Esophagus squamous epithelium (tissue), 5 donors: ENCODE measurements at places on chromosomes 7 and 10.

DNA sequence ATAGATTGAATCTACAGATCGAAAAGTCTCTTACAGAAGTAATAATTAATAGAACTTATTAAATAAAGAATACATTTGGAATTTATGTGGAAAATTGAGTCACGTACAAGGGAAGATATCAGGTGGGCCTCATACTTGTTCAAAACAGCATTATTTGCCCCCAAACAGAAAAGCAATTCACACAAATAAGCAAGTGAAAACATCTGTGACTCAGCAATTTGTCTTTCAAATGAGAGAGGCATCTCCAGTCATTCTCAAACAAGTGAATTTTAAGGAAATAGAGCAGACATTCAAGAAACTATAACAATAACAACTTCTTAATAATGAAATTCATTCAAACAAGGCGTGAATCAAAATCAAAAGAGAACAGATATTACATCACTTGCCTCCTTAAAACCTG is 50.1 kb downstream of the SEMA3A start:
- DNase-seq = no peak

- no peak for DNase-seq
Measured at GRCh38 chr7:33807779-33808482, 97.4 kb upstream of the BMPER start.

GRCh38 chr10:89278034-89278535 is 23.8 kb upstream of the IFIT2 start:
- no peak for DNase-seq

DNA sequence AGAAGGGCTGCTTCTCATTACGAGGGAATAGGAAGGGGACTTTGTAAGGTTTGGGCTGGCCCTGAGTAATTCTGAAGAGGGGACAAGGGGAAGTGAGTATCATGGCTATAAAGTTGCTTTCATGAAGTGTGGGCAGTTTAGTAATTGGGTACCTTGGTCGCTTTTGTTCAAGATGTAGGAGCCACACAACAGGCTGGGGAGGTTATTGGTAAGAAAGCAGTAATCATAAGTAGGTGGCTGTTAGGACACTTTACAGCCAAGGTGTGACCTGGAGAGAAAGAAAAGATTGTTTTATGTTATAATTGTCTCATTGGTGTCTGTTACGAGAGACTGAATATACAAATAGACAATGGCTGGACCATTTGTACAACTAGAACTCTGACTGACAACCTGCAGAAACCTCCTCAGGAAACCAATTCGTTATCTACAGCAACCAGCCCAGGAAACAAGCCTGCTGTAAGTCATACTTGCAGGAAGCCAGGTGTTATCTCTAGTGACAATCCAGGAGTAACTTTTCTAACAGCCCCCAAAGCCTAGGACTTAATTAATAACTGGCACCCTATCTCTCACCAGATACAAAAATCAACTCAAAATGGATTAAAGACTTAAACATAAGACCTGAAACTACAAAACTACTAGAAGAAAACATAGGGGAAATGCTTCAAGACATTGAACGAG is 5.0 kb upstream of the CCM2 start:
- DNase-seq = no peak

- DNase-seq = no peak
Measured at GRCh38 chr7:7098280-7098818, 84.0 kb upstream of the C1GALT1 start.

DNA sequence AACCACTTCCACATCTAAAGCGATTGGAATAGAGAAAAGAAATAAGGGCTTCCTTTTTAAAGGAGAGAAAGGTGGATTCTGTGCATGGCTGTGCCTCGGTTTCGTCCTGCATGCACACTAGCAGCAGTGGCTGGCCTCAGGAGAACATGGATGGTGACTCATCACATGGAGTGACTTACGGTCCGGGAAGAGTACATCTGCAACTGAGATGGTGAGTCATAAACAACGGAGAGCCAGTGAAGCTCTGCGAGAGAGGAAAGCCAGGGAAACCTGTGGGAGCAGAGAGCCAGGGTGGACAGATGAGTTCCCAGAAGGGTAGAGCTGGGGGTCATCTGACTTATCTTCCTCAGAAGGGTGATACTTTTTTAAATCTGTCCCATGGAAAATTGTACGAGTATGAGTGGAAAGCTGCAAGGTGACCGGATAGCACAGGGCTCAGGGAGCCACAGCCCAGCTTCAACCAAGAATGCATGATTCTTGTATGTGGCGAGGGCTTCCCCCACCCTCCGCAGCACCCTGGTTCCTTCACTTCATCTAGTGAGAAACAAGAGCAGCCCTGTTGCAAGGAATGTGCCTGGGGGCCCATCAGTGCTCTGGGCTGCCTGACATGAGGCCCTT is 259.1 kb downstream of the KLF6 start:
- no peak for DNase-seq

DNA sequence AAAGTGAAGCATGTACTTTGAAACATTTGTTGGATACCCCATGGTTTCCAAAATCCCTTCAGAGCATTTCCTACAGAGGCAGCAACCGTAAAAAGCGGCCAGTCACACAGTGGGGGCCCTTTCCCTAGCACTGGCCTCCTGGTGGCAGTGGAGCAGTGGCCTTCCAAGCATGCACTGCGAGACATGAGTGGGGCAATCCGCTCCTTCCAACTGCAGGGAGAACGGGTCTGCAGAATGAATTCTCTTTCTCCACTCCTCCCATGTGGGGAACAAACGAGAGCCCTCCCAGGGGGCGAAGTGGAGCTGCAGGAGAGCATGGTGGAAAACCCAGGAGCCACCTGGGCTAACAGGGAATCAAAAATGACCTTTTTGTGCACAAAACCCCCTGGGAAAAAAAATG is 542.9 kb upstream of the GALNT17 start:
- DNase-seq = no peak

DNA sequence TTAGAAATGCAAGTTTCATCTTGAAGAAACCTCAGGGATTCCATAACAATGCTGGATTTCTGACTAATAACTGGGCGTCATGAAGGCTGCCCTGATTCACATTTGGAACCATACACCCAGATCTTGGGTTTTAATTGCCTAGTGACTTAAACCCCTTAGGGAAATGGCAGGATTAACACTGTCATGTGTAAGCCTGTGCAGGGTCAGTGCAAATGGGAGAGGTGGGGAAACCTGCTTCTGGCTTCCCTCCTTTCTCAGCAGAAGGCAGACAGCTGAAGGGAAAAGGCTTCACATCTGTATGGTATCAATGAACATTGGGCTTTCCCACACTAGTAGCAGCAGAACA is 364.2 kb downstream of the ANKRD30A start:
- DNase-seq = no peak

GRCh38 chr7:116588641-116589594 is 64.1 kb downstream of the CAV1 start:
- DNase-seq = no peak

- no peak for DNase-seq
Measured at GRCh38 chr10:77304192-77304591, 333.4 kb downstream of the KCNMA1 start.
